Dermis blood vessel endothelial cell (primary cell): ENCODE measurements at places on chromosomes 6 and 20. TPM values are rescaled to one million over a fixed set of nuclear protein-coding genes. Genes with fewer than 3 reads are reported as not detected.

The CCR6 gene
- not detected in 2 replicates for total RNA-seq

The WFDC10B gene
- not detected in 2 replicates for total RNA-seq

The PRPH2 gene
- total RNA-seq = 0.17 and 2.0 TPM in 2 replicates

The COL20A1 gene
- total RNA-seq = under 0.01 TPM in 1 of 2 replicates, not detected in the other

The KIF13A gene
- 48.2 and 52.4 TPM in 2 replicates for total RNA-seq

The LRRC73 gene
- total RNA-seq = 0.14 and 0.17 TPM in 2 replicates
